ENCODE measurements at places on chromosomes 5 and 9.

DNA sequence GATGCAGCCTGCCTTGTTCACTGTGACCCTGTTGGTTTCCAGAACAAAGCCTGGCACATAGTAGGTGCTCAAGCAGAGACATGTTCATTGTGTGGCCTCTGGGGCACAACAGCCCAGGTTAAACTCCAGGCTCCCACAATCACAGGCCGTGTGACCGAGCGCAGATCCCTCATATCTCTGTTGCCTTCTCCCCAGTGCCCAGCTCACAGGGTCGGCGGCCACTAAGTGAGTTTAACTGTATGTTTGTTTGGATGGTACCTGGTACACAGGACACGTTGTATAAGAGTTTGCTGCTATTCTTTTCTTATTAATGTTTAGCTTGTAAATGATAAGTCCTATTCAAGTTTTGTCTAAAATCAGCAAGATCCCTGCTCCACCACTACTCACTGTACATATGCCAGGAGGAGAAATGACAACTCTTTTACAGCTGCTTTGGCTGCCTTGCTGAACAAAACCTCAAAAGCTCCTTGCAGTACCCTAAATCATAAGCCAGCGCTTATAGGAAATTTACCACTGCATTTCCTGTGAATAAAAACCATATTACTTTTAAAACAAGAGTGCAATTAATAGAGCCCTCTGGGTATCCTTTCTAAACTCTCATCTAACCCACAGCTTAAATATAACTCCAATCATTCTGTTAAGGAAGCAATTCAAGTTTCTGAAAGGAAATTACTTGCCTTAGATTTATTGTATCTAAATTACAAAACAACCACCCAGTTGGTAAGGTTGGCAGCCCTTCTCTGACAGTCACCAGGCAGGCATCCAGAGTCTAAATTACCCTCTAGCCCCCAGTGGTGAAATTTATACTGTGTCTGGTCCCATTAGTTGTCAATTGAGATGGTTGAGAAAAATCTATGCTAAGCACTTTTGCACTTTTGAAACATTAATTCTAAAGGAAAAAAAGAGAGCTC is 379.4 kb downstream of the SEMA5A start:
- peak; percentile 78 for DNase-seq

GRCh38 chr9:133579601-133580418 is 29.4 kb downstream of the FAM163B start:
- DNase-seq = no peak

DNA sequence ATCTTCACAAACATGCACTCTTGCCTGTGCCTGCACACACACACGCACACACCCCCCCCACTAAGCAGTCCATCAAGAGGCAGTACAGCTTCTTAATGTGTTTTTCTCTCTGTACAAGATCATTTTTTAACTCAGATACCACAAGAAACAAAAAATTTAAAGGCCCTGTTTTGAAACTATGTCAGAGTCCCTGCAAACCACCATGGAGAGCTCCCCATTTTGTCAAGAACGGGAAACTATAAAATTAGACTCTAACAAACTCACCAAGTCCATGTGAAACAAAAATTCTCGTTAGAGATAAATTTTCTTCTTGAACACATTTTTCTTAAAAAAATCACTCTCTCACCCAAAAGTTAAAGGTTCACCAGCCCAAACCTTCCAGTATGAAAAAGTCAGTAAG is 86.3 kb downstream of the ELAVL2 start:
- DNase-seq = no peak

DNA sequence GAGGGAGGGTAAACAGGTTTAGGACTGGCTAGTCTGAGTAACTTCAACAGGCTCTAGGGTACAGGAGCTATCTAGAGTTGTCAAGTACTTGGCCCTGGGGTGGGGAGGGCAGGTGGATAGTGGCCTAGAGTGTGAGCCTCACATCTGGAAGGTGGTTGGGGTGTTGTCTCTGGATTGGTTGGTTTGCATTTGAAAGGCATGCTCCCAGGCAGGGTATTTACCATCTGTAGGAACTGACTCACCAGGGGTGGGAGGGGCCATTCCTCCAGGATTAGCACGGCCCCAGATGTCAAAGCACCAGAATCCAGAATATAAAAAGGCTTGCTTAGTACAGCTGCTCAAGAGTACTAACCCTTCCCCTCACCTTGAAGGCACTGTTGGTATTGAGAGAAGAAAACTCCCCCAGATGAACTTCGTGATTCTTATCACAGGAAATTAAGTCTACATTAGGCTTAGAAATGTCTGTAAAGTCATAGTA is 193.3 kb downstream of the NTRK2 start:
- peak; percentile 15 for DNase-seq
